ENCODE measurements at places on chromosomes 2 and 18. TPM values are rescaled to one million over a fixed set of nuclear protein-coding genes. Genes with fewer than 3 reads are reported as not detected.
A peak's percentile ranks its signal among the peaks of the same experiment; 100 is the strongest.

Gene ITPRIPL1
- polyA plus RNA-seq, result 0.59 TPM

Gene HRH4
- polyA plus RNA-seq, result 0.05 TPM

Gene CNTNAP5
- polyA plus RNA-seq, result not detected

Gene KLHL30
- 0.29 TPM for polyA plus RNA-seq

Gene CDKL4
- not detected for polyA plus RNA-seq

Gene CCDC141
- polyA plus RNA-seq, result not detected

Gene RAB31
- 30.5 TPM for polyA plus RNA-seq

Gene CHRNG
- not detected for polyA plus RNA-seq

Gene ZBTB7C
- not detected for polyA plus RNA-seq

Gene NDUFS1
- 79.9 TPM for polyA plus RNA-seq

DNA sequence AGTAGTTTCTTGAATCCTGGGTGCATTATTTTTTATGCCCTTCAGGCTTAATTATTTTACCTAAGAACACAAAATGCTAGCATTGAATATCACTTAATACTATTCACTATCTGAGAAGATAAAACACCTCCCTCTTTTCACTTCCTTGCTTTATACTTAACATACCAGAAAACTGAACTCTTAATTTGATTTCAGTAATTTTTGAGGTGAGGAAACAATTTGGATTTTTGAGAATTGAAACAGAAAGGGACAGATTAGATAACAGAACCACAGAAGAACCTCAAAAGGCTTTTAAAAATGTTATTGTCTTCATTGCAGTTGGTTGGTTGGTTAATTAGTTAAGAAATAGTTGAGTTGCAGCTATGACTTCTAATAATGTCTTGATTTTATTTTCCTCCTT, 69.5 kb downstream of the GPD2 start:
- no peak for DNase-seq

- DNase-seq, result peak; percentile 85
Measured at GRCh38 chr2:37590119-37590571, 81.3 kb downstream of the CDC42EP3 start.

DNA sequence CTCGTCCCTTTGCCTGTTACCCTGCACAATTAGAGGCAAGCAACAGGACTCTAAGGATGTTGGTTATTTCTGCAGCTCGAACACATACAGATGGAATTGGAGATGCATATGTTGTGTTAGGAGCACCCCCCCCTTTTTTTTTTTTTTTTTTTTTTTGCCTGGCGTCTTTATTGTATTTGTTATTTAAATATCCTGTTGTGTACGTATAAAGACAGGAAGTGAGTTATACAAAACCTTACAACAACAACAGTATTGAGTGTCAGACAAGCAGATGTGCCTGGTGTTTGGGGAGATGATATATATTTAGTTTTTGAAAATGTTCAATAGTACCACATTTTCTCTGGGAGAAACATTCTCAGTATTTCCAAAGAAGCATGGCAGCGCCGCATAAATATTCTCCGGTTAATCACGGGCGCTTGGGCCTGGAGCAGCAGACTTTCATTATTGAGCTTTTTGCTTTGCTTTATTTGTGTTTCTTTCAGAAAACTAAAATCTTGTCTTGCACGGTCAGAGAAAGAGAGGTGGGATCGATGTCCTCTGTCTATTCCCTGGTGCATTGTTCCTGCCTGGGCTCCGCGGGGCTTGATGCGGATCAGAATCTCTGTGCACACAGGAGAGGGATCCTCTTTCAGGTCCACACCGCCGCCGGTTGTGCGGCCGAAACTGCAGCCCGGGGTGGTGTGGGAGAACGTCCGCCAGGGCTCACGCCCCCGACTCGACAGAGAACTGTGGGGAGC, 23.2 kb upstream of the ZNF516 start:
- DNase-seq, result no peak

DNA sequence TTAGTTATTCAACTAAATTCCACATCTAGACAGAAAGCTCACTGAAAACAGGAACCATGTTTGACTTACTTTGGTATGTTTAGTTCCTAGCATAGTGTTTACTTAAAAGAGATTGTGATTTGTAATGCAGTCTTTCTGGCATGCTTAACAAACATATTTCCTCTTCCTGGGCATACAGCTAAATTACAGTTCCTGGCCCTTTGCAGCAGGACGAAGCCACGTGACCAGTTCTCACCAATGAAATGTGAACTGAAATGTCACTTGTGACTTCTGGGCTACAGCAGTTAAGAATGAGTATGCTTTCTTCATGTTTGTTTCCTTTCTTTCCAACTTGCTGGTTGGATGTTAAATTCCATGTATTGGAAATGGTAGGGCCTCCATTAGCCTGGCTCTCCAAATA, 330.5 kb downstream of the FIGN start:
- no peak for DNase-seq

DNA sequence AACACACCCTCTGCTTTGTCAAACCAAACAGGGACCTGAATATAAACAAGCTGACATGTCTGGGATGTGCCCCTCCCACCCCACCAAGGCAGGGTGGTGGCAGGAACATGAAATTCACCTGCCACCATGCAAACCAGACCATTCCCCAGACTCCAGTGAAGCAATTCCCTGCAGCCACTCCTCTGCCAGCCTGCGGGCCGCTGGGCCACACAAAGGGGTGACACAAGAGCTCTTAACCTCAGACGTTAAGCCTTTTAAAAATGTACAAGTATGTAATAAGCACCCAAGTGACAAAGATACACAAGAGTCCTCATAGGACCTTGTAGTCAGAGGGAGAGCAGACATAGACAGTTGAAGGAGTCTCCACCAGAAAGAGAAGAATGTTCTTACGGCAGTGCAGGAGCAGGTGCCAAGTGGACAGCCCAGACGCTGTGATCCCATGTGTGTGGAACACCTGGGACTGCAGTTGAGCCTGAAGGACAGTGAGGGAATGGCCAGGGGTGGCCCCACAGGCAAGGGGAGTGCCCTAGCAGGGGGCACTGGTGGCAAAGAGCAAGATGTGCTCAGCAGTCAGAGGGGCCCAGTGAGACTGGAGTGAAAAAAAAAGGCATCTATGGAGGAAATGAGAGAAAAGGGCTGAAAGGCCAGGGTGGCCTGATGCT, 36.9 kb downstream of the CRACDL start:
- no peak for DNase-seq

DNA sequence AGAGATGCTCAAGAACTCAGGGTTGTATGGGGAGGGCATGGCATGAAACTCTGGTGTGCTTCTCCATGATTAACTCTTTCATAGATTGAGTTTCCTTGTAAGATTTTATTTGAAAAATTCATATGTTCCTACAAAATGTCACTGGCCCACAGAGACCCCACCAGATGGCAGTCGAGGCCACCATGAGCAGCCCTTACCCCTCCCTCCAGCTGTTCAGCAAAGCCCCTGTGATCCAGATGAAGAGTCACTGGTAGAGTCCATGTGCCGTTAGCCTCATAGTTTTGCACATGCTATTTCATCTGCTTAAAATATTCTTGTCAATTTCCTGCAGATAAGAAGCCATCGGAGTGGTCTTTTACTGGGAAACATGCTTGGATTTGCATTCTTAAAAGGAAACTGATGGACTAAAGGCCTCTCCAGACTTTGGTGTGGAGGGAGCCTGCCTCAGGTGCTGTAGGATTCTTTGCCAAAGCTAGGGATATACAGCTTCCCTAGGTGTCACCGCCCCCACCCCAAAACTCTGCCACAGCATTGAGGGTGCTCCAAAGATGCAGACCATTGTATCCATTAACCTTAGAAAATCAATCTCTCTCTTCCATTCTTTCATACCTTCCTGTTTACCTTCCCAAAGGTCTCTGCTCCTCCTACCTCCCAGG, 18.8 kb downstream of the ZNF385B start:
- DNase-seq, result no peak

- DNase-seq, result no peak
Measured at GRCh38 chr2:168814046-168814445, 11.6 kb downstream of the NOSTRIN start.

- DNase-seq, result no peak
Measured at GRCh38 chr2:37786191-37786698, 114.8 kb upstream of the CDC42EP3 start.

- DNase-seq, result no peak
Measured at GRCh38 chr18:62577765-62578164, 54.9 kb downstream of the ZCCHC2 start.

- no peak for DNase-seq
Measured at GRCh38 chr2:232448304-232448690, 7.7 kb upstream of the ALPI start.

DNA sequence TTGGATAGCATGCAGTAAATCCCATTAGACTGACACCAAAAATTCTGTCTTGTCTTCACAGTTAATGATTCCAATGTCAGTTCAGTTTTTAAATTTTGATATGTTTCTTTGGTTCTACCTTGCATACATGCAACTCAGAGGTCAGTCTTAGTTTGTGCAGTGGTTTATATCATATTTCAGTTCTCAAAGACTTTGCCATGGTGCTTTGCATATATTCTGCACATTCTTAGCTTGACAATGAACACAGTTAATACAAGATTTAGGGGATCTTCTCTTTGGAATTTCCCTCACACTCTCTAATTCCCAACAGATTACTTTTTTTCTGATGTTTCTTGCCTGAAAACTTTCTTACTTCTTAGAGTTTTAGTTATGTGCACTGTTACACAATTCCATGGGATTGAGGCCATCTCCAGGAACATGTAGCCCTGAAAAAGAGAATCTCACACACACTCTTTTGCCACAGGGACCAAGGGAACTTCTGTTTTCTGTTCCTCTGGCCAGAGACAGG, 17.3 kb downstream of the NOL4 start:
- DNase-seq, result no peak

- DNase-seq, result peak; percentile 48
Measured at GRCh38 chr18:10304853-10305252, 149.6 kb upstream of the APCDD1 start.

DNA sequence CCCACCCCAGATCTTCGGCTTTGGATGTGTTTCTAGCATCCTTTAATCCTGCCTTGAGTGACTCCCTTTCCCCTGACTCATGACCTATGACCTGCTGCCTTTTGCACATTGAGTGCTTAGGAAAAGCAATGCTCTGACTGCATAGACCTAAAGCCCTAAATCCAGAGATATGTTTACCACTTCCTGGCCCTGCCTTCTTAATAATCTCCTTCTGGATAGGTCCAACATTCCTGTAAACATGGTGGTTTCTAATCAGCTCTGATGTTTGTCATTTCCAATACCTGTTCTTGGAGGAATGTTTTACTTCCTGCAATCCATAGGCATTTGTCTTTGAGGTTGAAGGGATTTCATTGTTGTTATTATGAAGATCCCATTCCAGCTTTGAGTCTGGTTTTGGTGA, 2.3 kb downstream of the SLC3A1 start:
- DNase-seq, result no peak

DNA sequence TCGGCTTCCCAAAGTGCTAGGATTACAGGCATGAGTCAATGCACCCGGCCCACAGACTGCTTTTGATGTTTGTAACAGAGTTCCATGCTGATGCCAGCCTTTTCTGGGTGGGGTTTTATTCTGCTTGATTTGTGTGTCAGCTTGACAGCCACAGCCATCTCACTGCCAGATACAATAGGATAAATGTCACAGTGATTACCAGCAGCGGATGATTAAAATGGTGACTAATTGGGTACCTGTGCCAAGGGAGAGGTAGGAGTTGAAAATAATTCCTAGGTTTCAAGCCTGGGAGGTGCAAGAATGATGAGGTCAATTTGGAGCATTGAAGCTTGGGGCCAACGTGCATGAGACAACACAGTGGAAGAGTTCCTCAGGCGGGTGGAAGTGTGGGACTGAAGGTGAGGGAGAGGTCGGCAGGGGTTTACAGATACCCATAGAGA, 39.4 kb downstream of the SH2D6 start:
- no peak for DNase-seq

DNA sequence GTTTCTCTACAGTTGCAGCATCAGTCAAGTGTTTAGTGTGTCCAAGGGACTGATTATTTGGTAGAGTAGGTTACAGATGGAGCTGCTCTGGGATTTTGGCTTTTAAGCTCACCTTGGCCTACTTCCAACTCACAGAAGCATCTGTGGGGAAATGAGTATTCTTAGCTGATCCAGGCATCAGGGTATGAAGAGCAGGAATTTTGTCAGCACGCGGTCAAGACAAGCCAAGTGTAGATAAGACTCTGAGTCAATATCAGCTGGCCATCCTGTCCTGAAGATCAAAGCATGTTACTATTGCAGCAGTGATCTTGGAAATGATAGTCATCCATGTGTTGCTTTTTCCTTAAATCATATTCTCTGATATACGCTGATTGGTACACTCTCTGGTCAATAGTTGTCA, 24.4 kb downstream of the SERPINB4 start:
- no peak for DNase-seq

DNA sequence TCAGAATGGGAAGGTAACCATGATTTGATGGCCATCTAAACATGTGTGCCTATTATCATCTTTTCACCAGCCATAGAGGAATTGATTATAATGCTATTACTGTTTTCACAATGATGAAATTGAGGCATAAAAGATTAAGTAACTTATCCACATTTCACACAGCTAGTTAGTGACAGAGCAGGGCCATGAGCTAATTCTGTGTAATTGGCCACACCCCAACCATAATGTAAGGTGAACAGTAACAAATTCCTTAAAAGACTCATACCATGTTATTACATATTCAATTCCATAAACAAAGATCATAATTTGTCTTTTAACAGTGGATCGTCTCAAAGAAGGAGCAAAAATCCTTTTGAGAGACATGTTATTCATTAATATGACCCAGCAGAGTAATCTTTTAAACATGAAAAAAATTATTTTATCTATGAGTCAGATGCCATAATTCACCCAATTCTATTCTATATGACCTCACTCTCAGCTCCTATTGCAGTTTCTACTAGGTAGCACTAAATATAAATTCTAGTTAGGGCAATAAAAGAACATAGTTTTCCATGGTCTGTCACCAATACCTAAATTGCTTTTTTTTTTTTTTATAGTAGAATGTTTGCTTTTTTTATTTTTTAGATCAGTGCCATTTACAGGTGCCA, 475.8 kb upstream of the SLC39A10 start:
- no peak for DNase-seq

DNA sequence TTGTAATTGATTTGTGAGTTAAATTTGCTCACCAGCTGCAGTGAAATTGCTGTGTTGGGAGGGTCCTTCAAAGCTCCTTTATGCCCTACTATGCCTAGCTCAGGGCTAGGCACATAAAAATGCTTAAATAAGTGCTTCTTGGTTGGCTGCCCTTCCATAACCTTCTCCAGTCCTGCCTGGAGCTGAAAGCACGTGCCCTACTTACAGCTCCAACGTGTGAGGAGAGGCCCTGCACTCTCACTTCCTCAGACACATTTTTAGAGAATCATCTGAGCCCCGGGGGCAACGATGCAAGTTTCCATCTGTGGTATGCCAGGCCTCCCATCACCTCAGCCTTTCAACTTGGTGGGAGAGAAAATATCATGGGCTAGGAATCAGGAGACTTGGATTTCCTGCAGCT, 202.7 kb downstream of the BCL11A start:
- no peak for DNase-seq

DNA sequence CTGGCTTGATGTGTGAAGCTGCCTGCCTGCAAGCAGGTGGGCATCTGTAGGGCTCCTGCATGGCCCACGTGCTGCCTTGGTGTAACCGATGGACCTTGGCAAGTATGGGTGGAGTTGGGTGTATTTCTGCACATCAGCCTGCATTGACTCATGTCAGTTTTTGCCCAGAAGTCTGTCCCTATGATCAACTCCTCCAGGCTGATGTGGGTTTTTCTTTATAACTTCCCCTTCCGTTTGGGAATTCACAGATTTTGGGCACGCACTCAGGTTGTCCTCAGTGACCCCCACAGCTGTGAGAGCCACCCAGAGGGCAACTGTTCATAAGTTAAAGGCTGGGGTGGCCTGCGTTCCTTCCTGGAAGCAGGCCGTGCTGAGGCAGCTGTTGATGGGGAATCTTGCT, 123.3 kb downstream of the NCK2 start:
- DNase-seq, result no peak

- DNase-seq, result no peak
Measured at GRCh38 chr2:219698748-219699439, 71.5 kb downstream of the SLC4A3 start.

All from BJ (cell line).